ENCODE measurements at places on chromosomes 12 and 14. TPM values are rescaled to one million over a fixed set of nuclear protein-coding genes. Genes with fewer than 3 reads are reported as not detected.
A peak's percentile ranks its signal among the peaks of the same experiment; 100 is the strongest.

DNA sequence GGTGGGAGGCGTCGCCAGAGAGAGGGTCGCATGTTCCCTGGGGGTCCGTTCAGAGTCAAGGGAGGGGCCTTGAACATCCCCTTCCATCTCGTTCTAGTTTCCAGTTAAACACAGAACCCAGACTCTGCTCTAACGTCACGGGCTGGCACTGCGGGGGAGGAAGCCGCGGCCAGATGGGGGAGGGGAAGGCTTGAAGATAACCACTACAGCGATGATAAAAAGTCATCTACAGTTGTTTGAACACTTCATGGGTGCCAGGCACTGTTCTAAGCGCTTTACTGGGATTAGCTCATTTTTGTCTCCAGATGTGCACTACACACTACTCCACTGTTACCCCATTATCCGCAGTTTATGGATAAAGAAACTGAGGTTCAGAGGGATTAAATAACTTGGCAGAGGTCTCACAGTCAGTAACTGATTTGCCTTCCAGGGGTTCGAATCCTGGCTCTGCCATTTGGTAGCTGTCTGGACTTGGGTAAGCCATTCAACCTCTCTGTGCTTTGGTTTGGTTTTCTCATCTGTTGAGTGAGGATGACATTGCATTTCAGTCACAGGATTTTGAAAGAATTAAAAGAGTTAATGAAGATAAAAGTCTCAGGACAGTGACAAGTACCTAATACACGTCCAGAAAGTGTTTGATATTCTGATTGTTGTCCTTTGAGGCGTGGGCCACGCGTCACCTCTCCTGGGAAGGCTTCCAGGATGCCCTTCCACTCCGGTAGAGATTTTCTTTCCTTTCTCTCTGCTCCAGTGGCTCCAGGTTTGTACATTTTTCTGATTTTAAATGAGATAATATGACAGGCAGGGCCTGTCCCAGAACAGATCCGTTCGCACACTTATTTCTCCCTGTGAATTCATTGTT lies 798 bp upstream of the RASAL1 start:
- DNase-seq, result no peak

Gene MAP1LC3B2
- 11.6 TPM for polyA plus RNA-seq

Gene OAS1
- polyA plus RNA-seq, result 14.2 TPM

Gene KERA
- polyA plus RNA-seq, result 1.3 TPM

- DNase-seq, result no peak
These were observed 4.1 kb downstream of the CLEC2D start for GRCh38 chr12:9673404-9674225.

Gene SDR9C7
- 0.23 TPM for polyA plus RNA-seq

- peak; percentile 41 for DNase-seq
These were observed 3.0 kb upstream of the IFI27L2 start for GRCh38 chr14:94132285-94132887.

GRCh38 chr12:88579161-88579517 lies 1.1 kb downstream of the KITLG start:
- DNase-seq, result no peak

- DNase-seq, result no peak
These were observed 11.4 kb upstream of the RNF34 start for GRCh38 chr12:121388421-121388981.

GRCh38 chr12:91413581-91414546 lies 231.2 kb upstream of the DCN start:
- DNase-seq, result no peak

- no peak for DNase-seq
These were observed 38.4 kb upstream of the PPP2R5C start for GRCh38 chr14:101723061-101723595.
